ENCODE measurements at places on chromosomes 11 and 22. TPM values are rescaled to one million over a fixed set of nuclear protein-coding genes. Genes with fewer than 3 reads are reported as not detected.

The VPREB3 gene
- total RNA-seq, result not detected

The POU2AF2 gene
- total RNA-seq, result not detected

The SULT4A1 gene
- 0.30 TPM for total RNA-seq

The SCYL1 gene
- 103 TPM for total RNA-seq

The RIMBP3C gene
- 0.59 TPM for total RNA-seq

The RAG2 gene
- not detected for total RNA-seq

The SCGB1A1 gene
- total RNA-seq, result not detected

The GPHA2 gene
- not detected for total RNA-seq

The NLRX1 gene
- total RNA-seq, result 14.0 TPM

The APLNR gene
- total RNA-seq, result not detected

The APOBEC3B gene
- 2.8 TPM for total RNA-seq

The PKDREJ gene
- not detected for total RNA-seq

The RAB3IL1 gene
- 2.1 TPM for total RNA-seq

The SCUBE2 gene
- 1.8 TPM for total RNA-seq

The SERPING1 gene
- 4.5 TPM for total RNA-seq

The GP1BB gene
- total RNA-seq, result 1.8 TPM

The BEST1 gene
- total RNA-seq, result 2.8 TPM

The CLDN5 gene
- 0.89 TPM for total RNA-seq

The ZNF215 gene
- 6.1 TPM for total RNA-seq

The OR51M1 gene
- total RNA-seq, result not detected

The RSF1 gene
- 58.3 TPM for total RNA-seq

The GPR83 gene
- 0.09 TPM for total RNA-seq

The MMP7 gene
- not detected for total RNA-seq

The MFRP gene
- not detected for total RNA-seq

The FADS3 gene
- total RNA-seq, result 74.2 TPM

The SMARCB1 gene
- total RNA-seq, result 42.7 TPM

The SYT13 gene
- total RNA-seq, result not detected
